ENCODE measurements at places on chromosomes 7 and 10.

- DNase-seq: peak; percentile 46
Observed at GRCh38 chr10:60964257-60965235, 20.6 kb upstream of the RHOBTB1 start.

DNA sequence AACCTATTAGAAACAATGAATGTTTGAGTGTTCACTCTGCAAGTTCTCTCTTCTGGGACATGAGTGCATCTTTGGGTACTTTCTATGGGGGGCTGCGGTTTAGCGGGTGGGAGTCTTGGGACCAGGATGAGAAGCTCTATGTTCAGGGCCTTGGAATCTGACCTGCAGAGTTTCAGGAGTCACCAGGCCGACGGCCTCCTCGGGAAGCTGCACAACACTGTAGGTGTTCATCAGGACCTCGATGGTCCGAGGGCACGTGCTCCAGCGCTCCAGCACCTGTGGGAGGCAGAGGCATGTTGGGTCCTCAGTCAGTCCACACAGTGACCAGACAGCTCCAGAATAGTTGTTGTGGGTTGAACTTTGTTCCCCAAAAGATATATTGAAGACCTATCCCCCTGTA, 8.9 kb upstream of the GBX1 start:
- DNase-seq: no peak

- DNase-seq: no peak
Observed at GRCh38 chr10:846126-846685, 85.3 kb downstream of the LARP4B start.

DNA sequence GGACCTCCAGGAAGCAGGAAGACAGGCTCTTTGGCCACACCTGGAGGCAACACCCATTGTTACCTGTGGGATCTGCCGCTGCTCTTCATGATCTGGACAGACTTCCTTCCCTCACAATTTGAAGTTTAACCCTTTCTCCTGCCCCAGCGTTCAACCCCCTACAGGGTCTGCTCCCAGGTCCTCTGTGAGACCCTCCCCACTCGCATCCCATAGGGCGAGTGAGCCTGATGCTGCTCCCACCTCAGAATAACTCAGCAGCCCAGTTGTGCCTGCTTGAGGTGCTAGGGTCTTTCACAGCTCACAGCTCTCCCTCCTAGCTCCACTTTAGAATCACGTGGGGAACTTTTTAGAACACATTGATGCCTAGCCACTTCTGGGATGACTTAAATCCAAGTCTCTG, 61.8 kb upstream of the C10orf90 start:
- DNase-seq: no peak

GRCh38 chr10:34299105-34299611, 515.9 kb downstream of the PARD3 start:
- DNase-seq: no peak

DNA sequence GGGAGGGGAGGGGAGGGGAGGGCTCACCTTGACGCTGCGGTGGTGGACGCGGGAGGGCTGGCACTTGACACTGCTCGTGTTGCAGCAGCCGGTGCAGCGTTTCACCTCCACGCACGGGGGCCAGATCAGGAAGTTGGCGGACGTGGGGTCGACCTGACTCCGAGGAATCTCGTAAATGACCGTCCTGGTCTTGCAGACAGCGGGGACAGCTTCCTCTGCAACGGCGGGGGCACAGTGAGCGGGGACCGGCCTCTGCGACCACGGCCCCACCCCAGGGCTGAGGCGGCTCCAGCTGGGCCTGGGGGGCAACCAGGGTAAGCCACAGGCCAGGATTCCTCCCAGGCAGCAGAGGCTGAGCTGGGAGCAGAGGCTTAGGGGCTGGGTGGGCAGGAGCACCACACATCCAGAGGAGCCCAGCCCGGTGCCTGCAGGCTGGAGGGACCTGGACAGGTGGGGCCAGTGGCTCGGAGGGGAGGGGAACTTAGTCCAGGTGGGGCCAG, 8.8 kb downstream of the PDGFA start:
- no peak for DNase-seq

DNA sequence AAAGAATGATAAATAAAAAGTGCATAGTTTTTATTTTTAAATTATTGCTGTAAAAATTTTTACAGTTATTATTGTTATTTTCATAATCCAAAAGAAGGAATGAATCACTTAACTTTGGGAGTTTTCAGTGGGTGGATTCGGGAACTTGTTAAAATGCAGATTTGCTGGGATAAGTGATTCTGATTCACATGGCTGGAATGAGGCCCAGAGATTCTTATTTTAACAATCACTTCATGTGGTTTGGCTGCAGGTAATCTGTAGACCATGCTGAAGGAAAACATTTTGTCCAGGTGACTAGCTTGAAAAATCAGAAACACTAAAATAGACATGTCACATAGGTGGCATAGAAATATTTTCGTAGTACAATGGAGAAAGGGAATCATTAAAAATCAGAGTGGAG, 13.9 kb downstream of the CROT start:
- DNase-seq: no peak

DNA sequence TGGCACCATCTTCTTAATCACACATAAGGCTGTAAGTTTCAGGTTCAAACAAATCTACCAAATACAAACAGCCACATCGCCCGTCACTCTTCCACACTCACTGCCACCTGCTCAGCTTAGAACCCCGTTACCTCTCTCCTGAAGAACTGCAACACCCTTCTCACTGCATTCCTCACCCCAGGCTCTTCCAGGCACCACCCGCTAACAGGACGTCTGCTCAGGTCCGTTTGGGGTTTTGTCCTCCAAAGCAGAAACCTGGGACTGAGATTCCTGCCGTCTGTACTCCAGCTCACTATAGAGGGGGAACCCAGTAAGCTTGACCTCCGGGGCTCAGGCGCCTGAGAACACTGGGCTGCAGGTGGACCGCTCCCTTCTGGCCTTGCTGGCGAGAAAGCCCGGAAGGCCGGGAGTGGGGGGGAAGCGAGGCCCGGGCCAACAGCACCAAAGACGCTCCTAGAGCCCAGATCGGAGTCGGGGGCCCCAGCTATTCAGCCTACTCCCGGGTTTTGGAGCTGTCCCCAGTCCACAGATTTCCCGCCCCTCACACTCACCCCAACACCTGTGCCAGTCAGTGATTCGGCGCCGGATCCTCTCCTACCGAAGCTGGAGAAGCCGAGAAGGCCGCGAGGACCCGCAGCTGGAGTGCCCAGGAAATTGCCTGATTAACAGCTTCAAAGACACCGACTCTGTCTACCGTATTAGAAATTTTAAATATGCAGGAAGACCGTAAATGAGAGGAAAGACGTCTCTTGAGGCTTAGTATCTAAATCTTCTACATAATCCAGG, at the start of gene AP3M1:
Gene AP3M1, minus strand, starts transcription at position 625 of the 786 bp plus-strand sequence. CDS start 12,449 bp downstream, outside the sequence.
- no peak for DNase-seq

DNA sequence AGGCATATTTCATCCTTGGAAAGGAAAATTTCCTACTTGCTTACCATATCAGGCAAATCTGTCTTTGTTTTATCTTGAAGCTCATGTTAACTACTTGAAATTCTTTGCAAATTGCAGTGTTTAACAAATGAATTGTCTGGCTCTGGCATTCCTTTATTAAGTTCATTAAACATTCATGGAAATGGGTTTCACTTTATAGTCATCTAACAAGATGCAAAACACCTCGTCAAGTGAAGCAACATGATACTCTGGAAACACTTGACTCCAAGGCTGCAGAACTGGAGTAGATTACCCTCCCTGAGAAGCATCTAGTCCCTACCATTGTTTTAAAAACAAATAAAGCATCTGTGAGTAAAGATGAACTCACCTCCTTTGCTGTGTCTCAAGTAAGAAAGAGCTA, 1086.9 kb downstream of the NRG3 start:
- no peak for DNase-seq

DNA sequence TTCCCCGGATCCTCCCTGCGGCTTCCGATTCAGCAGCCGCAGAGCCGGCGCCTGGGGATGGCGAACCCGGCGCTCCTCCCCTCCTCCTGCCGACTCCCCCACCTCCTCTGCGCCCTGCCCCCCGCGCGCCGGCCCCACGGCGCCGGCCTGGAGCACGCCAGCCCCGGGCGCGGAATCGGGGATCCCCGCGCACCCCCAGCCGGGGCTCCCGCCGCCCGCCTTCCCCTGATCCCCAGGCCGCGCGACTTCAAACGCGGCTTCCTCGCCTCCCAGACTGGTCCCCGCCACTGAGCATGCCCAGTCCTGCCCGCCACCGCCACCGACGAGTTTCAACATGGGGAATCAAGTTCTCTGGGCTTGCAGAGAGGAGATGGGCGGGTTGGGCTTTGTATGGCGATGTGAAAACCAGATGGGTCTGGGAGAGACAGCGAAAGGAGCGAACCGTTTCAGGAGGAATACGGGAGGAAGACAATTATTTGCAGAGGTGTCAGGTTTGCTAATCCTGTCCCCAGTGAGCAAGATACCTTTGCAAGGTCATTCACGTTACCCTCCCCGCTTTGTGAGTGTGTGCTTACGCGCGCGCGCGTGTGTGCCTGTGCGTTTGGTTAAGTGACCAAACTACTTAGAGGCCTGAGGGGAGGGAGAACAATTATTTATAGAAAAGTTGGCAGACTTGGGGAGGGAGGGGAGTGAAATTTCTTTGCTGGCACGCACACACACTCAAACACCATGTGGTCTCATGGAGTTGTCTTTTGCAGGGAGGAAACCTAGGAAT, at the start of gene PANK1:
Gene PANK1, minus strand, starts transcription at position 276 of the 775 bp plus-strand sequence. CDS start 351 bp downstream, outside the sequence.
- peak; percentile 71 for DNase-seq

- DNase-seq: no peak
Observed at GRCh38 chr10:20427821-20428220, 469.3 kb downstream of the NEBL start.

GRCh38 chr10:90417029-90417428, 440.8 kb downstream of the HTR7 start:
- no peak for DNase-seq

- DNase-seq: peak; percentile 41
Observed at GRCh38 chr10:75019370-75019769, 92.1 kb upstream of the SAMD8 start.

- no peak for DNase-seq
Observed at GRCh38 chr10:28632584-28632945, 44.8 kb upstream of the BAMBI start.

DNA sequence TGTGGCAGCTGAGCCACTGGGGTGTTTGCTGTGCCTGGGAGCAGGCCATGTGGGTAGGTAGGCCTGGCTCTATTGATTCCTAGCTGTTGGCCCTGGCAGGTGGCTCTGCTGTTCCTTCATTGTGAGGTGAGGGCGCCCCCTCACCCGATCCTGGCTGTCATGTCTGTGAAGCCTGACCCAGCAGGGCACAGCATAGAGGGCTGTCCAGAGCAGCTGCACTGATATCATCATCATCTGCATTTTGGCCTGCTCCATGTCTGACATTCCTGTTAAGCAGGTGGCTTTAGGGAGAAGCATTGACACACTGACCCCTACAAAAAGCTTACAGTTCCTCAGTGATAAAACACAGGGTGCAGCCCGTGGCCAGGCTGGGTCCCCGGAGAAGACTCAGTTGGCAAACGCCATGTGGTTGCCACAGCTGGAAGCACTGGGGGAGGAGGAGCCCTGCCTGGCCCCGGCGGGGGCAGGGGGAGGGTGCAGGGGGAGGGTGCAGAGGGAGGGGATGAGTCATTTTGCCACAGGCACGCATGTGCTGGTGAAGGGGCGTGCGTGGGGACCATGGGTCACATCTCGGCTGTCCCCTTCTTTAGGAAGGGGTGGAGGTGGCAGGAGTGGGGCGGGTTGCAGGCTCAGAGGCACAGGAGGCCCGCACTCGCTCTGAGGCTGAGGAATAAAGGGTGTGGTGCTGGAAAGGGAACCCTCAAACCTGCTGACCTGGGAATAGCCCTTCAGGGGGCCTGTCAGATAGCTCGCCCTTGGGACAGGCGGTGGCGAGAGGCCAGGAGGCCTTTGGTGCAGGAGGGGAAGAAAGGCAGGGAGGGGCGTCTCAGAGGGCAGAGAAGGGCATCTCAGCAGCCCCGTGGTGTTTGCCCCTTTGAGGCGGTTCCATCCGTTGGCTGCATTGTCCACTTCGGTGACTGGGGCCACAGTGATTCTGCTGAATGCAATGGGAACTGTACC, 31.6 kb downstream of the IKZF1 start:
- peak; percentile 83 for DNase-seq

- no peak for DNase-seq
Observed at GRCh38 chr10:133166828-133167692, 7.0 kb downstream of the KNDC1 start.

GRCh38 chr7:12601302-12601869, 30.9 kb downstream of the SCIN start:
- DNase-seq: no peak

DNA sequence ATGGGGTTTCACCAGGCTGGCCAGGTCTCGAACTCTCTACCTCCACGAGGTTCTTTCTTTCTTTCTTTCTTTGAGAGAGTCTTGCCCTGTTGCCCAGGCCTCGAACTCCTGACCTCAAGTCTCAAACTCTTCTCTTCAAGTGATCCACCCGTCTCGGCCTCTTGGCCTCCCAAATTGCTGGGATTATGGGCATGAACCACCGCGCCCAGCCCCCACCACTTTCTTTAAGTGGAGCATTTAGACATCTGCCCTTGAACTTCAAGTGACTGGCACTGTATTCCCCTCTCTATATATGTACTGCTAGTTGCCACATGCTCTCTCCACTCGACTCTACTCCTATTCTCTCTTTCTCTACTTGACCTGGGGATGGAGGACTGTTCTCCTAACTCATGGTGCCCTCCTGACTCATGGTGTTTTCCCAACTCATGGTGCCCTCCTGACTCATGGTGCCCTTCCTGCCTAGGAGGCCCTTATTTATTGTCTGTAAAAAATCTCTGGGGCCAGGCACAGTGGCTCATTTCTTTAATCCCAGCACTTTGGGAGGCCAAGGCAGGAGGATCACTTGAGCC, 19.3 kb upstream of the ACHE start:
- DNase-seq: no peak

DNA sequence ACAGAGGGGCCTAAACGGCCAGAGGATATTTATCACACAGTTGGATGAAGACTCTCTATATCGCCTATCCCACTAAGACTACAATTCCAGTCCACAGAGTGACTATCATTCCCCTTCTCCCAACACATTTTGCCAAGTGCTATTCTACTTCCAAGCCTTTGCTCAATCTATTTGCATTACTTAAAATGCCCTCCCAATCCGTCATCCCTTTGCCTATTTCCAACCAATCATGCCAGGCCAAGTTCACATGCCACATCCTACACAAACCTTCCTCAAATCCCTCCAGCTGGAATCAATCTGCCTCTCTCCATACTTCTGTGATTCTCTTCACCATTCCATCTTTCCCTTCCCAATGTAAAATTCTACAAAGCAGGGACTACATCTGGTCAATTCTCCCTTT, 38.2 kb downstream of the SMURF1 start:
- no peak for DNase-seq

DNA sequence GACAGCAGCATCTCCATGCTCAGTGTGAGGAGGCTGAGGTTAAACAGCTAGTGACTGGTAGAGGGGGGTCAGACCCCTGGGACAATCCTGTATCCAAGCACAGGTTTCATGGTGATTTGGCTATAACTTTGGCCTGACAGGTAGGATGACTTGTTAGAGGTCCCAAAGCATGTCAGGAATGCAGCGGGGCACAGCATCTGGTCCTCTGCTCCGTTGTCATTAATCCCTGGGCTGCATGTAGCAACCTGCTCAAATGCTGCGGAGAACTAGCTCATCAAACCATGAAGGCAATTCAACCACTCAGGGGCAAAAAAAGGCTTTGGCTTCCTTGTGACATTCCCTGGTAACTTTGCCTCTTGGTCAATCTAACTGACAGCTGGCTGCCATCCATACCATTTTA, 26.8 kb downstream of the WNT2 start:
- DNase-seq: no peak

All from CD4-positive, alpha-beta T cell treated with Interleukin-12 subunit alpha and Interleukin-12 subunit beta, for 1 hour (primary cell).